ENCODE measurements at places on chromosomes 6 and 20.

GRCh38 chr6:56220078-56220477 is 27.3 kb downstream of the COL21A1 start:
- DNase-seq, result no peak

GRCh38 chr20:42502591-42502990 is 687.1 kb downstream of the PTPRT start:
- no peak for DNase-seq

GRCh38 chr6:137687818-137688217 is 179.2 kb upstream of the TNFAIP3 start:
- no peak for DNase-seq

DNA sequence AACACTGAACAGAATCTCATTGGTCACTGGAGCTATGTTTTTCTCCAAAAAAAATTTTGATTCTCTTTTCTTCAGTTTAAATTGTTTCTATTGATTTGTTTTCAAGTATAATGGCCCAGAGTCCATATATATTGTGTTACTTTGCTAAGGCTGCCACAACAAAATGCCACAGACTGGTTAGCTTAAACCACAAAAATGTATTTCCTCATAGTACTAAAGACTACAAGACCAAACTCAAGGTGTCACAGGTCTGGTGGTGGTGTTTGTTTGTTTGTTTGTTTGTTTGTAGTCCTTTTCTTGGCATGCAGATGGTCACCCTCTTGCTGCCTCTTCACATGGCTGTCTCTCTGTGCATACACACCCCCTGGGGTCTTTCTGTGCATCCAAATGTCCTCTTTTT is 34.0 kb downstream of the BMP5 start:
- DNase-seq, result no peak

GRCh38 chr6:51299621-51300380 is 481.1 kb downstream of the TFAP2B start:
- no peak for DNase-seq

GRCh38 chr6:51349857-51350256 is 531.2 kb downstream of the TFAP2B start:
- no peak for DNase-seq

DNA sequence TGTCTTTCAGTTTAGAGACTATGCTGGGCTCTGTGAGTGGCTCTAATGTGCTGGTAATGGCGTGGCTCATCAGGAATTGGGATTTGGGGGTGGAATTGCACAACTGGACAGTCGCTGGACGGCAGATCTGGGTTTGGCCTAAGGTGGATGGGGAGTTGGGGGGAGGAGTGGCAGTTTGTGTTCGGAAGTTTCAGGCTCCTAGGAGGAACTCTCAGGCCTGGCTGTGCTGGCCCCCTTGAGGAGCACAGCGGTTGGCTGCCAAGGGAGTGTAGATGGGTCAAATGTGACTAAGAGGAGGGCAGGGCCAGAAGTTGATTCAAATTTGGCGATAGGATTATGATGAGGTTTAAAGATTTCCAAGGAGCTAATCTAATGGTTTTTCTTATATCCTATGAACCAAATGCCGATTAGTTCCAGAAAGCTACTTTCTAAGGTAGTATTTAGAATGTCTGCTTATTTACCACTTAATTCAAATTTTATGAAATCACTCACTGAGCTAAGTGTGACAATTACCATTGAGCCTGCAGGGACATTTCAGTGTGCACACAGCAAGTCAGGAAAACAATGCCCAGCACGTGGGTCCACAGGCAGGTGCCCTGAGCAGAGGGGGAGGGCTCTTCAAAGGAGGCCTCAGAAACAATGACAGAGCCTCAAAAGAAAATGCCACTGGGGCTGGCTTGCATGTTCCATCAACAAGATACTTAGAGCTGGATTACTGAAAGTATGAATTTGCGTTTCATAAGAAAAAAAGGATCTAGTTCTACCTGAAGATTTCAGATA is 111.0 kb downstream of the GJA10 start:
- no peak for DNase-seq

- DNase-seq, result no peak
Measured at GRCh38 chr20:64139199-64140060, 24.8 kb upstream of the MYT1 start.

GRCh38 chr6:13282393-13283069 is 45.8 kb downstream of the TBC1D7 start:
- no peak for DNase-seq

DNA sequence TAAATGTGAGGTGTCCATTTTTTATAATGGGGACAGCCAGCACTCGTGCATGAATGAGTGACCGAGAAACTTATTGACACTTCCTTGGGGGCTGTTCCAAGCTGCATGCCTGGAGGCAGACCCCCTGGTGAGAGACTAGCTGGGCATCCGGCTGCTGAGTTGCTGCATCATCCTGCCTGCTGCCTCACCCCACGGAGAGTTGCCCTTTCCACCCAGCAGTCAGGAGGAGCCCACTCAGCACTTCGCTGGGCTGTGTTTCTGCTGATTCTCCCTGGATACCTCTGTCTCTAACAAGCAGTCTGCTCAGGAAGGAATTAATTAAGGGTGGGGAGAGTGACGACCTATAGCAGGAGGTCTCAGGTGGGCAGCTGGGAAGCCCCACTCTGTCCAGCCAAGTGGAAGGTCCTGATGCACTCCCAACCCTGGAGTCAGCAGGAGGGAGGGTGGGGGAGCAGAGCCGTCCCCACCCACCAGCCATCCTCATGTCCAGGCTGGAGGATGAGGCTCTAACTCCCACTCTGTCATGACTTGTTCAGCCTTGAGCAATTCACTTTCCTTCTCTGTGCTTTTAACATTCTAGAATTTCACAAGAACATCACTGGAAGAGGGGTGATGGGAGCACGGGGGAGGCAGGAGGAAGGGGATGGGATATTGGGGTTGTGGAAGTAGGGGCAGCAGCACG is 177.3 kb downstream of the LRFN2 start:
- DNase-seq, result no peak

DNA sequence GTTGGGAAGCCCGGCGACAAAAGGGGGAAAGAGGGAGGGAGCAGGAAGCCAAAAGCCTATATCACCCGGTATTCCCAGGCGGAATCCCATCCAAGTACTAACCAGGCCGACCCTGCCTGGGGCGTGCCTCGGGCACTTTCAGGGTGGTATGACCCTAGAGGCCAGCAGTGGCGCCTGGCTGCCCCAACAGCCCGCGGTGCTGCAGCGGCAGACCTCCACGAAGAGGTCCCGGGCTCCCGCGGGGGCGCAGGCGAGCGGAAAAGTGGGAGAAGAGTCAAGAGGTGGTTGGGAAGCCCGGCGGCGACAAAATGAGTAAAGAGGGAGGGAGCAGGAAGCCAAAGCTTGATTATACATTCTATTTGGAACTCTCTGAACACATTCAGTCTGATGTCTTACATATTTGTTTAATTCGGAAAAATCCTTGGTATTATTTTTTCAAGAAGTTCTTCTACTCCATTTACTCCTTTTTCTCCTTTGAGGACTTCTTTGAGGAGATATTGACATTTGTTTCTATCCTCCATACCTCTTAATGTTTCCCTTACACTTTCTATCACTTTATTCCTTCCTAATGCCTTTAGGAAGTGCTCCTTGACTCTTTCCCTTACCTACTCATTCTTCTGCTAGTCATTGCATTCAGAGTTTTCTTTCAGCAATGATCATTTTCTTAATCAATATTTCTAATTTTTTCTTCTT is 11.5 kb downstream of the TREML4 start:
- no peak for DNase-seq

DNA sequence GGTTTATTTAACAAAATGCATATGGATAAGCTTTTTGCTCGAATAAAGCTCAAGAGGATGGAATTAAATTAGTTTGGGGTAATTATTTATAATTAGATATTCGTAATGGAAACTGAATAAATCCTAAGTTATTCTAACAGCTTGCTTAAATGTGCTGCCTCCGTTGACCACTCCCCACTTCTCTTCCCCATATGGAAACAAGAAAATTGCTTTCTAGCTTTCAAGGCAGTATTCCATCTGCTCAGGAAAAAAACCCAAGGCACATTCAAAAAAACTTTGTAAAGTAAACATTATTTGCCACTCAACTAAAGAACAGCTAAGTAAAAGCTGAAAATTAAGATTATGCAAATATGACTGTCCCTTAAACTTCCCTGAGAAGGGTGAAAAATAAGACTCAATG is 369.2 kb downstream of the HAO1 start:
- no peak for DNase-seq

Measured in pulmonary artery endothelial cell (primary cell).